Natural killer cell (primary cell): ENCODE measurements at places on chromosomes 1 and 21.

GRCh38 chr1:37476460-37477197, 2.2 kb downstream of the ZC3H12A start:
- peak overlapping the region; percentile 93 for H3K4me3 ChIP-seq
- DNase-seq = peak; percentile 34
- no peaks in the 10 kb centered on the region for H3K27me3 ChIP-seq
- H3K36me3 ChIP-seq = peaks cover 44% of the 10 kb centered on the region
- H3K4me1 ChIP-seq = peaks cover 94% of the 10 kb centered on the region
- H3K27ac ChIP-seq = peak overlapping the region; percentile 99

GRCh38 chr1:39569034-39569433, 7.6 kb downstream of the PABPC4 start:
- H3K27ac ChIP-seq = no peak overlapping the region
- no peaks in the 10 kb centered on the region for H3K27me3 ChIP-seq

- H3K4me1 ChIP-seq = peaks cover 12% of the 10 kb centered on the region
- DNase-seq = no peak
- H3K4me3 ChIP-seq = no peak overlapping the region
- no peak overlapping the region for H3K27ac ChIP-seq
- no peaks in the 10 kb centered on the region for H3K27me3 ChIP-seq
- no peaks in the 10 kb centered on the region for H3K36me3 ChIP-seq
Observed at GRCh38 chr21:35220301-35220700, 171.2 kb upstream of the RUNX1 start.

GRCh38 chr1:204545881-204546280, 29.7 kb downstream of the MDM4 start:
- H3K4me3 ChIP-seq = no peak overlapping the region
- H3K36me3 ChIP-seq = peaks cover 81% of the 10 kb centered on the region
- H3K27me3 ChIP-seq = no peaks in the 10 kb centered on the region
- peaks cover 16% of the 10 kb centered on the region for H3K4me1 ChIP-seq
- no peak for DNase-seq
- H3K27ac ChIP-seq = peak overlapping the region; percentile 84

- H3K27ac ChIP-seq = no peak overlapping the region
- no peaks in the 10 kb centered on the region for H3K27me3 ChIP-seq
- no peak for DNase-seq
- H3K36me3 ChIP-seq = no peaks in the 10 kb centered on the region
Observed at GRCh38 chr1:169322138-169322537, 45.5 kb downstream of the NME7 start.

DNA sequence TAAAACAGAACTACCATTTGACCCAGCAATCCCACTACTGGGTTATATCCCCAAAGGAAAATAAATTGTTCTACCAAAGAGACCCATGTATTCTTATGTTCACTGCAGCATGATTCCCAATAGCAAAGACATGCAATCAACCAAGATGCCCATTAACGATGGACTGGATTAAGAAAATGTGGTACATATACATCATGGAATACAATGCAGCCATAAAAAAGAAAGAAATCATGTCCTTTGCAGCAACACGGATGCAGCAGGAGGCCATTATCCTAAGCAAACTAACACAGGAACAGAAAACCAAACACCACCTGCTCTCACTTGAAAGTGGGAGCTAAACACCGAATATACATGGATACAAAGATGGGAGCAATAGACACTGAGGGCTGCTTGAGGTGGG, 44.2 kb downstream of the SLC35D1 start:
- no peak overlapping the region for H3K4me3 ChIP-seq
- H3K27me3 ChIP-seq = no peaks in the 10 kb centered on the region
- no peak overlapping the region for H3K27ac ChIP-seq
- H3K36me3 ChIP-seq = peaks cover 10% of the 10 kb centered on the region

DNA sequence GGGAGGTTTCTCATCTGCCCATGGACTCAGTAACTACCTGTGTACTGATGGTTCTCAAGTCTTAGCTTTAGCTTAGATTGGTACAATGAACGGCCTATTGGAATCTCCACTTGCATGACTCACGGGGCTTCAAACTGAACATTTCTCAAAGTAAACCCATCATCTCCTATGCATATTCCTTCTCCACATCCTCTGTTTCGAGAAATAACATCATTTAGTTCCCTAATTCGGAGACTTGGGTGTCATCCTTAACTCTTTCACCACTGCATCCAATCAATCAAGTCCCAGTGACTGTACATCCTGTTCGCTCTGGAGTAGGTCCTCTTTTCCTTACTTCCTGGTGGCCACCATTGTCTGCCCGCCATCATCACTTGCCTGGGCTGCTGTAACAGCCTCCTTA, 55.8 kb downstream of the LGR6 start:
- no peak overlapping the region for H3K27ac ChIP-seq
- no peaks in the 10 kb centered on the region for H3K27me3 ChIP-seq
- no peak for DNase-seq

DNA sequence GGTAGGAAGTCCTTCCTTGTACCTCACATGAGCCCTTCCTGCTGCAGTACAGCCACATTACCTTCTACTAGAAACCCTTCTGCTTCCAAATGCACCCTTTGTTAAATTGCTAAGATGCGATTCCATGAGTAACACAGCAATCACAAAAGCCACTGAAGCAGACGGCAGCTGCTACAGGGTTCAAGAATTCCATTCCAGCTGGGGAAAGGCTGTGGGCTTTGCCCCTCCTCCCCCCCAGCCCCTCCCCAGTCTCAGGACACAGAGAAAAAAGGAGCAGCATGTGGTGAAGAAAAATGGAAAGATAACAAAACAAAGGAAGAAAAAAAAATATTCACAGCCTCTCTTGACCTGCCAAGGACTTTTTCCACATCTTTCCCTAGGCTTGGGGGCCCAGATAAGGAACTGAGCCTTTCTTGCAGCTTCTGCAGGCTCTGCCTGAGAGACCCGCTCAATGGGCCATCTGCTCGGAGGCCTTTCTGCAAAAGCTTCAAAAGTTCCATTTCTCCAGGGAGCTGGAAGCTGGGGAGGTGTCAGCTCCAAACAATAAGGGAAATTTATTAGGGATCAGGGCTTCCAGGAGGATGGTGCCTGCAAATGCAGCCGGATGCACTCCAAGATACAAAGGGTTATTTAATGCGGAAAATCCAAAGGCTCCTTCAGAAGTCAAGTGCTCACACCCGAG, 72.1 kb downstream of the SYT2 start:
- peaks cover 15% of the 10 kb centered on the region for H3K4me1 ChIP-seq
- no peak overlapping the region for H3K4me3 ChIP-seq
- peaks cover 34% of the 10 kb centered on the region for H3K27me3 ChIP-seq
- DNase-seq = no peak

DNA sequence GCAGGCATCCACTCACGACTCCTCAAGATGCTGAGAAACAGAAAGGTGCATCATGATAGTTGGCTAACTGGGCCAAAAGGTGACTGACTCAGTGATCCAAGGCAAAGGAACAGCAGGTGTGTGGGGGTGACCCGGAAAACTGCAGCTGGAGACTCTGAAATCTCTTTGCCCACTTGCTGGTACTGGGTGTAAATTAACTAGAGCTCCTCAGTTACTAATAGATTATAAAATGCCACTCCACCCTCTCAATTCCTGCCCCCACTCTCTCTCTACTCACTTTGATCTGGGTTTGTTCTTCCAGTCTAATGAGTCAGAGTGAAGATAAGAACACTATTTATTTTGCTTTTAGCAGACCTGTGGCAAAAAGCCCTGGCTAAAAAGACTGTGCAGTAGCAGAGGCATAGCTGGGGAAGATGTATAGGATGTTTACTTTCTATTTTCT, 7.2 kb upstream of the PIGC start:
- peaks cover 6% of the 10 kb centered on the region for H3K4me1 ChIP-seq
- H3K27ac ChIP-seq = no peak overlapping the region
- H3K4me3 ChIP-seq = no peak overlapping the region
- H3K36me3 ChIP-seq = no peaks in the 10 kb centered on the region
- H3K27me3 ChIP-seq = no peaks in the 10 kb centered on the region
- no peak for DNase-seq

- H3K27ac ChIP-seq = no peak overlapping the region
- peaks cover 10% of the 10 kb centered on the region for H3K4me1 ChIP-seq
- no peak overlapping the region for H3K4me3 ChIP-seq
- no peak for DNase-seq
- no peaks in the 10 kb centered on the region for H3K27me3 ChIP-seq
Observed at GRCh38 chr1:42311138-42311537, 23.9 kb downstream of the FOXJ3 start.

DNA sequence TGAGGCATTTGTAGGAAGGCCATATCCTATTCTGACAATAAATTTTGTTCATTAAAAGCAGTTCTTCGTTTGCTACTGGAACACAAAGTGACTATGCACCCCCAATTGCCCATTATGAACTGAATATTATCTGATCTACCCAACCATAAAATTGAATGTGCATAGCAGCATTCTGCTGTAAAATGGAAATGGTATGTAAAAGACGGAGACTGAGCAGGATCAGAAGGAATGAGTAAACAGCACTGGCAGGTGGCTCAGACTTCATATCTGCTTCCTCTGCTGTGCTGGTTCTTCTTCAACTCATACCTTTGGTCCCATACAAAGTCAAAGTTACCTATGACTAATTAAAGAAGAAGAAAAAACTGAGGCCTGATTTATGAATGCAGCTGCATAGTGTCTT, 339.5 kb downstream of the PLA2G4A start:
- H3K4me3 ChIP-seq = no peak overlapping the region
- no peaks in the 10 kb centered on the region for H3K27me3 ChIP-seq
- H3K4me1 ChIP-seq = no peaks in the 10 kb centered on the region
- DNase-seq = no peak
- no peaks in the 10 kb centered on the region for H3K36me3 ChIP-seq

- peak within 1 kb of the TSS; percentile 65 for H3K4me3 ChIP-seq
- peaks cover 58% of the 10 kb centered on the region for H3K4me1 ChIP-seq
- peaks cover 15% of the 10 kb centered on the region for H3K36me3 ChIP-seq
Observed at GRCh38 chr1:38012363-38013226, at the start of gene UTP11. Gene UTP11, plus strand, starts transcription at chr1:38012734. Its CDS starts 69 bp downstream, at chr1:38012803.

GRCh38 chr1:31586376-31587327, 10.3 kb downstream of the TINAGL1 start:
- H3K27me3 ChIP-seq = peaks cover 4% of the 10 kb centered on the region
- no peak for DNase-seq
- H3K4me1 ChIP-seq = no peaks in the 10 kb centered on the region

- DNase-seq = no peak
- H3K27me3 ChIP-seq = peaks cover 3% of the 10 kb centered on the region
- H3K27ac ChIP-seq = no peak overlapping the region
- no peaks in the 10 kb centered on the region for H3K4me1 ChIP-seq
- no peaks in the 10 kb centered on the region for H3K36me3 ChIP-seq
Observed at GRCh38 chr1:99672530-99673213, 26.8 kb downstream of the PALMD start.

- no peaks in the 10 kb centered on the region for H3K27me3 ChIP-seq
- no peaks in the 10 kb centered on the region for H3K4me1 ChIP-seq
- no peaks in the 10 kb centered on the region for H3K36me3 ChIP-seq
- DNase-seq = no peak
- no peak overlapping the region for H3K4me3 ChIP-seq
Observed at GRCh38 chr1:117150316-117150715, 28.8 kb upstream of the TRIM45 start.

- no peak overlapping the region for H3K27ac ChIP-seq
- DNase-seq = no peak
- peaks cover 3% of the 10 kb centered on the region for H3K4me1 ChIP-seq
- H3K27me3 ChIP-seq = no peaks in the 10 kb centered on the region
- no peak overlapping the region for H3K4me3 ChIP-seq
Observed at GRCh38 chr1:160211046-160211790, 6.0 kb downstream of the PEA15 start.

DNA sequence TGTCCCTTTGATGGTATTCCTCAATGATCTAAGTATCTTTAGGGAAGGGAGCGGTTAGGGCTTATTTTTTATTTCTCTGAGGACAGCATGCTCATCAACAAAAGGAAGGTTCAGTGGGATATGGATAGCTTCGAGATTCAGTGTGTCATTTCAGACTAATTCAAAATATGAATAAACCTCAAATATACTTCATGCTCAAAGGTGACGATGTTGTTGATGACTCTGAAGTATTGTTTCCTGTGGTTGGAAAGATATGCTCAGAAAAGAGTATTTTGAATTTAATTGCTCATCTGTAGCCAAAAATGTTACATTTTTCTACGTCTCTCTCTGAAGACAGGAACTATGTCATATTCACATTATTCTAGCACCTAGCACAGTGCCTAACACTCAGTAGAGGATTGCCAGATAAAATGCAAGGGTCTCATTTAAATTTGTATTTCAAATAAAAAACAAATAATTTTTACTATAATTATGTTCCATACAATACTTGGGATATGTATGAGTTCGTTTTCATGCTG, 1.8 kb upstream of the FCRL3 start:
- DNase-seq = no peak
- no peaks in the 10 kb centered on the region for H3K27me3 ChIP-seq
- peak overlapping the region; percentile 86 for H3K27ac ChIP-seq
- H3K4me3 ChIP-seq = no peak overlapping the region
- H3K36me3 ChIP-seq = no peaks in the 10 kb centered on the region

DNA sequence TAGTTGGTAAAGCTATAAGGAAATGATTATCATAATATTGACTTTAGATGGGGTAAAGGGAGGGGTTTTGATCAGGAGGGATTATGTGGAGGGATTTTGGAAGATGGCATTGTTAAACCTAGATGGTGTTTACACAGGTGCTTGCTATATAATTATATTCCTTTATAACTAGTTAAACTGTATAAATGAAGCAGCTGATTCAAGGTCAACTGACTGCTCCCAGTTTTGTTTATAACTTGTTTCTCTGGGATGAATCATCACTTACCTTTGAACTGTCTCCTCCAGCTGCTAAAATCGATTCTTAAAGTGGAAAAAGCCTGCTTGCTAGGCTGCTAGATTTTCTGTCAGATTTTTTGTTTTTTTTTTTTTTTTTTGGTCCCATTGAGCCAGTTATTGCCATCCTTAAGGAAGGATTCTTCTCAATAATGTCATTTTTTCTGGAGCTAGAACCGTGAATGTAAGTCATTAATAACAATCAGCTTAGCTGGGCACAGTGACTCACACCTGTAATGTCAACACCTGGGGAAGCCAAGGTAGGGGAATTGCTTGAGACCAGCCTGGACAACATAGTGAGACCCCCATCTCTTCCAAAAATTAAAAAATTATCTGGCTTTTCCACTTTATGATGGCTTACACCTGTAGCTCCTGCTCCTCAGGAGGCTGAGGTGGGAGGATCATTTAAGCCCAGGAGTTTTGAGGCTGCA, 153.2 kb downstream of the PIK3R3 start:
- no peaks in the 10 kb centered on the region for H3K36me3 ChIP-seq
- H3K27me3 ChIP-seq = no peaks in the 10 kb centered on the region
- H3K4me3 ChIP-seq = no peak overlapping the region
- no peaks in the 10 kb centered on the region for H3K4me1 ChIP-seq
